ENCODE measurements at places on chromosomes 6 and 20.

- no peak for DNase-seq
Observed at GRCh38 chr6:120077489-120077888, 727.9 kb upstream of the MAN1A1 start.

DNA sequence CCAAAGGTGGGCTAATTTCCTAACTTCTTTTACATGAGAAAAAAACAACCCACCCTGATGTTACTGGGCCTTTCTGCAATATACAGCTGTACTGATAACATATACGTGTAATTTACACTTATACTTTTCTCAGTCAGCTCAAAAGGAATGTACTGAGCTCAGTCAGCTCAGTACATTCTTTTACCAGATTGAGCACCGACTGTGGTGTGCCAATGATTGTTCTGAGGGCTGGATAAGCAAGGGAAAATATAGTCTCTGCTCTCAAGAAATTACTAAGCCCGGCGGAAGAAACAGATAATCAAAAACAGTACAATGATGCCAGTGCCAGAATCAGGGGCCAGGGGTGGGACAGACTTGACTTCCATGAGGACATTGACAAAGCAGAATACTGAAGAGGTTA lies 10.0 kb upstream of the BLOC1S5 start:
- DNase-seq = no peak

DNA sequence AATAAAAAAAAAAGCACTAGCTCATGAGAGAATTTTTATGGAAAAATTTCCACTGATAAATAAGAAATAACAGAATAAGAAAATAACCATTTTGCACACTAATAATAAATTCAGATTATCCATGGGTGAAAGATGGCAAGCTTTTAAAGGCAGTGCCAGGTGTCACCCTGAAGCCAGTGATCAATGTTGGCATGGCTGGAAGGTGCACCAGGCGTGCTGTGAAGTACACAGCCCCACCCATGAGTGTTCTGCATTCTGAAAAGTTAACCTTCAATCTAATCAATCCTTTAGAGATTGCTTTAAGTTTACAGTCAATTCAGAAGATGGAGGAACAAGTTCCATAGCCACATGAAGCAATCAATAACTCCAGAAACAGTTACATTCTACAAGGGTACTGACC lies 284.4 kb downstream of the C6orf118 start:
- DNase-seq = no peak

DNA sequence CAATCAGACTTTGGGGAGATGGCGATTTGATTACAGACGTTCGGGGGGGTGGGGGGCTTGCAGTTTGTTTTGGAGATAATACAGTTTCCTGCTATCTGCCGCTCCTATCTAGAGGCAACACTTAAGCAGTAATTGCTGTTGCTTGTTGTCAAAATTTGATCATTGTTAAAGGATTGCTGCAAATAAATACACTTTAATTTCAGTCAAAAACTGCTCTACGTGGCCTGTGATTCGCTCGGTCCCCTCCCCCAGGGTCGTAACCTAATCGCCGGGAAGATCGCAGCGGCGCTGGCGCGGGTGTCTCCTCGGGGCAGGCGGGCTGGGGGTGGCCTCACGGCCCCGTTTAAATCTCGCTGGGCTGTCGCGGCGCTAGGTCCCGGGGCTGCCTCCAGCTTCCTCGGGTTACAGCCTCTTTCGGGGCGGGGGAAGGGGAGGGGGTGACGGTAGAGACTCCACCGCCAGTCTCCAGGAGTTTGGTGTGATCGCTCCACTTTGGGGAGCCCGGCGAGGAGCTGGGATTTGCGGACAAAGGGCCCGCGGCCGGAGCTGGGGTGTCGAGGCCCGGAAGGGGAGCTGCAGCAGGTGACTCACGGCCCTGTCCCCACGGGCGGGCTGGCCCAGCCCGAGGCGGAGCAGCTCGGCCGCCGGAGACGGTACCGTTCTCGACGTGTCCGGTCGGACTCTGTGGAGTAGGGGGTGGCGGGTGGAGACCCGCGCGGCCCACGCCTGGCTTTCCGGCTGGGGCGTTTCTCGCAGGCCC lies 4.2 kb downstream of the FOXC1 start:
- no peak for DNase-seq
